Anterior cingulate cortex (tissue), 58 donors: ENCODE measurements at places on chromosomes 11 and 22.

- no peak for DNase-seq
Measured at GRCh38 chr11:20114588-20114987, 45.7 kb downstream of the DBX1 start.

GRCh38 chr11:44630511-44631210, 65.2 kb downstream of the CD82 start:
- DNase-seq, result no peak

DNA sequence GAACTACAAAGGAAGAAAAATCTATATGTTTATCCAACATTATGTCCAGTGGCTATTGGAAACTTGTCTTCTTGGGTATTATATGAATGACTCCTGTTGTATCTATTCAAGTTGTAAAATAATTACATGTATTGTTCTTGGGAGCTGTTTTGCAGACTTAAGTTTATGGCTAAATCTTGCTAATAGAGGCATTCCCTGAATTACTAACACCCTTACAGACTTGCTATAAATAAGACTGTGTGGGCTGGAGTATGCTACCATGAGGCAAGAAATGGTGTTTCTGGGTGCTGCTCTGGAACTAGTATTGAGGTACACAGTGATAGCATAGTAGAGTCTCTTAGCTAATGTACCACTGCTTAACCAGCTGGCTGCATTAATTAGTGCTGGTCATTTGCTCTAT, 155.1 kb downstream of the HIPK3 start:
- DNase-seq, result no peak

- DNase-seq, result no peak
Measured at GRCh38 chr22:46108564-46109473, 41.5 kb upstream of the PPARA start.

DNA sequence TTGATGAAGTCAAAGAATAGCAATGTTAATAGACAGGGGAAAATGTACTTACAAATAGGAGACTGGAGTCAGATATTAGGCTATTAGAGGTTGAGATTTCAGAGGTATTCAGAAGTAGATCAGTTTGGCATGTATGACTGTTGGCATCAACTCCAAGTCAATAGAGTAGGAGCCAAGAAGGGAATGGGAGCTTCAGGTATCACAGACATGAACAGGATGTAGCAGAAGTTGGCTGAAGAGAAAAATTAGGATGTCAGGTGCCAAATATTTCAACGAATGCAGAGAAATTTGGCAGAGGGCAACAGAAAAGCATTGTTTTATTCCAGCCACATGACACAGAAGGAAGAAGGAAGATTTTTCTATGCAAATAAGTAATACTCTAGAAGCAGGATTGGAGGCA, 69.7 kb downstream of the GLYATL1 start:
- no peak for DNase-seq

DNA sequence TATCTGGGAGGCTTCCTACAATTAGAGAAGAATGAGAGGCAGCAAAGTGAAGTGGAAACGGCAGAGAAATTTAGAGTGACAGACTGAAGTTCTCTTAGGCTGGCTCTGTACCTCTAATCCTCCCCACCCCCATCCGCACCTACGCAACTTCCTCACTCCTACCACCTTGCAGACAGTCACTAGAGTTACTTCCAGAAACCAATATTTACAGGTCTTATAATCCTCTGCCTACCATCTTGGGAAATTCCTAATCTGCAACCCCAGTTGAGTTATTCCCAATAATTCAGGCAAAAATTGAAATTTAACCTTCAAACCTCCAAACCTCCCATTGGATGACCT, 71.7 kb downstream of the PAK1 start:
- no peak for DNase-seq

DNA sequence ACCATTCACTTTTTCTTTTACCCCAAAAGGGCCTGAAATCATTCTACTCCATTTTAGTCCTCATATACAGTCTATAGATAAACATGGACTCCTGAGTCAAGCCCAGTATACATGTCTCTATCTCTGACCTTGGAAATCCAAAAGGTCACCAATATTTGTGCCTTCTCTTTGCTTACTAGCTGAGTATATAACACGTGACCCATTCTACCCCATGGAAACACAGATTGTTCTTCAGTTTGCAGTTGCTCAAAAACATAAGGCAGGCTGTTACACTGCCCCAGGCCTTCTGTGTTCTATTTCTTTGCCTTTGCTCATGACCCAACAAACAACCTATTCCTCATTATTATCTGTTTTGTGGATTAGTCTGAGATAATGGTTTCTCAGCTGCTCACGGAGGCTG, 5.8 kb downstream of the NRIP3 start:
- DNase-seq, result no peak

DNA sequence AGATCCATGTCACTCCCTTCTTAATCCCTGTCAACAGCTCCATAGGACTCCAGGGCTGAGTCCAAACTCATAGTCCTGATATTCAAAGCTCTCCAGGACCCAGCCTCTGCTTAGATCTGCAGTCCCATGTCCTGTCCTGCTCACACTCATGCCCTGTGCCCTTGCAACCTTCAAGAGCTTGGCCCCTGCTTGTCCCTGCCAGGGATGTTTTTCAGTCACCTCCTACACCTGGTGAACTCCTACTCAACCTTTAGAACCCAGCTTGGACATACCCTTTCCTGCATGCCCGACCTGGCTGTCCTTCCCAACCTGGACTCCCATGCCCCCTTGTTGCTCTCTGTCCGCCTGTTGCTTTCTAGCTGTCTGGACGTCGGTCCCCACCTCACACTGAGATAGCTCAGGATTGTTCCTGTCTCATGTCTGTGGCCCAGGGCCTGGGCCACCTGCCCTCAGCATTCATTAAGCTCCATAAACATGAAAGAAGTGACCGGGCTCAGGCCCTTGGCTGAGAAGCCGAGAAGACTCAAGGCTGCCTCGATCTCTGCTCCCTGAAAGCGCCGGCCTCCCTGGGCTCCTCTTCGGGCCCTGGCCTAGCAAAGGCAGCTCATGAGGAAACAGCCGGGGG, 48.8 kb upstream of the RTL6 start:
- no peak for DNase-seq

DNA sequence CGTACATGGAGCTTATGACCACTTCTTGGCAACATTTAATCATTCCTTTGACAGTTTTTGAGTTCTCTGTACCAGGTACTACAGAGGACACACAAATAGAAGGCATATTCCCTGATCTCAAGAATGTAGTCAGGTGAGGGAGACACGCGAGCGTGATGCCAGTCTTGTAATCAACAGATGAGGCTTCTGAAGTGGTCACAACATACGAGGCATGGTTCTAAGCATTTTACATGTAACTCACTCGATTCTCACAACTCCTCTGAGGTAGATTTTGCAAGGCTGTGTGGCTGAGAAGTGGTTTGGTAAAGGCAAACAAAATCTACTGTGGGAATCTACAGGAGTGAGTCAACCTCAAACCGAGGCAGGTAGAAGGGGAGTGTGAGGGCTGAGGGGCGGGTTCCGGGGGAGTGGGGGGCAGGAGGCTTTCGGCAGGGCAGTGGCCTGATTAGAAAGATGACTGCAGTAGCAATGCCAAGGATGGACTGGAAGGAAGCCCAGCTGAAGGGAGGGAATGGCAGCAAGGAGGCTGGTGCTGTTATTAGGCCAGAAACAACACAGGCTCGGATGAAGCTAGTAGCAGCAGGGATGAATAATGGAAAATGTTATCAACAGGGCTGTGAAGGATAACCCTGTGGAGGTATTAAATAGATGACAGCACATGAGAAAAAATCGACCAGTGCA, 63.8 kb downstream of the ST14 start:
- DNase-seq, result no peak

DNA sequence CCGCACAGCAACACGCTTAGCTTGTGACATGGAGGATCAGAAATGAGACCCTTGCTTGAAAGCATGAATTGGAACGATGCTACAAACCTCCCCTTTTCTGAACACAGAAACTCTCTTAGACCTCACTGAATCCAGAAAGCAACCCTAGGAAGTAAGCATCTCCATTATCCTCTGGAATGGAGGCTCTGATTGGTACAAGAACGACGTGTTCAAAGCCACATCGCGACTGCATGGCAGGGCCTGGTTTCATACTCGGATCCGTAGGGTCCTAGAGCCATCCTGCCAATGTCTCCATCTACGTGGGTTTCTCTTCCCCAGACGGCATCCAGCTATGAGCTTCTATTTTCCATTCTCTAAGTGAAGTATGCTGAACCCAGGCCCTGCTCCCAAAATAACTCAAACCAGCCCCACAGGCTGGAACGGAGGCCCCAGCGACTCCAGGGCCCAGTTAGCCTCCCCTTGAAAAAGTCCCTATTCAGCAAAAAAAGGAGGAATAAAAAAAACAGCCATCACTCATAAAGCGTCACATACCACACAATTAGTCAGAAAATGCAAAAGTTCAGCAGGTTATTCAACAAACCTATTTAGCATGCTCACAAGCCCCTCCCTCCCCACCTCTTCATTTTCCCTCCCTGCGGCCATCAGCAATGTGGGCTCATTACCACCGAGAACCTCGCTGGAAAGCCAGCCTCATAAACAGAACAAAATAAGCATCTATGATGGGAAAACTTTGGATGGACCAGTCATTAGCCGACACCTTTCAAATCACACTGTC, 7.1 kb upstream of the MN1 start:
- DNase-seq, result no peak

- DNase-seq, result no peak
Measured at GRCh38 chr22:20244250-20244648, 23.9 kb downstream of the RTN4R start.

GRCh38 chr22:35841907-35842518, 124.3 kb downstream of the APOL5 start:
- no peak for DNase-seq

DNA sequence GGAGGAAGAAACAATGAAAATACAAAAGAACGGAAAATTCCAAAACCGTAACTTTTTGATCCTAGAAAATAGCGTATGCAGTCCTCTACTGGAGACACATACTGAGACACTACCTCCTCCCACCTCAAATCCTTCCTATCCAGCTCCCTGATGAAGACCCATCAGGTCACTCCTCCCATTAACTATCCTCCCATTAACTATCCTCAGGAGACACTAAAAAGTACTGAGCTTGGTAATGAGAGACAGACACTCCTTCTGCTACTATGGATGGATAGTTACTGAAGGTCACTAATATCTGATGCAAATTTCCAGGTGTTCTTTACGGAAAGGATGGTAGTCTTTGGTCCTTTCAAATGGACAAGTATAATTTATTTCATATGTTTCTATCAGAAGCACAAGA, 237.5 kb upstream of the BLID start:
- no peak for DNase-seq

DNA sequence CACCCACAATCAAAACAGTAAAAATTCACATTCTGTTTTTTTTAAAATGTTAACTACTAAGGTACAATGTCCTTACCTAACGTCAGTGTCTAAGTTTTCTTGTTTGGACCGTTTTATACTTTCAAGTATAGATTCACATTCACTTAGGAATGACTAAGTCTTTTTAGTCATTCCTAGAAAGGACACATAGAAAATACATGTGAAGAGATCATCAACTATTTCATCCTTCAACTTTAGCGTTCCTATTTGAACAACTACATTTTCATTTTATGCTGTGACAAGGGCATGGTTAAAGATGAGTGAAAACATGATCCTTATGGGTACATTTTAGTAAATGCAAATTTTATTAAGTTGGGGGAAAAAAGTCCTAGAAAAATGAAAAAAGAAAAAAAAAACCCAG, 62.8 kb downstream of the DDX10 start:
- DNase-seq, result no peak

DNA sequence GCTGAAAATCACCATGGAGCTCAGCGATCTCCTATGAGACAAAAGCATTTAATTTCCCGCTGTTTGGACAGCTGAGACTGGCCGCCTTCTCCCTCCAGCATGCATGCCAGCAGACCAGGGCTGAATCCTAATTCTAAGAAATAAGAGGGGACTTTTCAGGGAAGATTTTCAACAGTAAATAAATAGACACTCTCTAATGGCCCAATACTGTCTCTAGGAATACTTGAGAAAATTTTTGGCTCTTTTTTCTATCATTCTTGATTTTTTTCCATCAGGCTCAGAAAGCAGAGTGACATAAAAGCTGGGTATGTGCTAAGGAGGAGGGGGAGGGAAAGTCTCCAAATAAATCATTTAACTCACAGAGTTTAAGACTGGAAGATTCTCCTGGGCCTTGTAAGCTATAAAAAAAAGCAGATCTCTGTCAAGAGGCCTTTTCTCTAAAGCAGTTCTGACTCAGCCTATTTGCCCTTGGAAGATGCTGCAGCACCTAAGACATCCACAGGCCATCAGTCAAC, 17.6 kb upstream of the SPON1 start:
- no peak for DNase-seq

DNA sequence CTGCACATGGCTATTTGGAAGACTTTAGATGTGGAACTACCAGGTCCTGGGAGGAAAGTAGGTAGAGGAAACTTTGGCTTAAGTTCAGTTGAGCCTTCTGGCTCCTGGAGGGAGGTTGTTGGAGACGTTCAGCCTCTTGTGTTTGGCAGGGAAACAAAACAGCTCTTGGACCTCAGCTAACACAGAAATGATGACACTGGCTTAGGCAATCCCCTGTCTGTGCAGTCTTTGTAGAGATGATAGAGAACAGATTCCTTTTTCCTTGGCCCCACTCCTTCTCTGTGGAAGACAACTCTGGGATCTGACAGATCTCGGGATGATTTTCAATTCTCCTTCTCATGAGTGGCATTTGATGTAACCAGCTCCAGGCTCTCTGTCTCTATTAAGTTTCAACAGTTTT, 428.5 kb downstream of the TMEM135 start:
- DNase-seq, result no peak

GRCh38 chr22:19800761-19801244, 40.2 kb downstream of the TBX1 start:
- DNase-seq, result no peak

DNA sequence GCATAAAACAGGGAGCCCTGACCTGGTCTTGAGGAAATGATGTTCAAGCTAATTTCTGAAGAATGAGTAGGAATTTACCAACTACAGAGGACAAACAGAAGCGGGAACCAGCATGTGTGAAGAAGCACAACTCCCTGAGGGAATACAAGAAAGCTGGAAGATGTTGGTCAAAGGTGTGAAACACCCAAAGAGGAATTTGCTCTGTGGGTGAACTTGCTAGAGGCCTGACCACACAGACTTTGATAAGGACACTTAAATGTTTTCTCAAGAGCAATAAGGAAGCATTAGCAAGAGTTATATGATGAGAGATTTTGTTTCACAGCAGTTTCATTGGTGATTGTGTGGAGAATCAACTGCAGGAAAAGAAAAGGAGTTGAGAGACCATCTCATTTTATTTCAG, 17.6 kb downstream of the SLC5A12 start:
- no peak for DNase-seq

GRCh38 chr11:18080451-18080850, 25.4 kb downstream of the SAAL1 start:
- DNase-seq, result no peak

- DNase-seq, result no peak
Measured at GRCh38 chr11:64764040-64764611, 4.4 kb upstream of the PYGM start.

DNA sequence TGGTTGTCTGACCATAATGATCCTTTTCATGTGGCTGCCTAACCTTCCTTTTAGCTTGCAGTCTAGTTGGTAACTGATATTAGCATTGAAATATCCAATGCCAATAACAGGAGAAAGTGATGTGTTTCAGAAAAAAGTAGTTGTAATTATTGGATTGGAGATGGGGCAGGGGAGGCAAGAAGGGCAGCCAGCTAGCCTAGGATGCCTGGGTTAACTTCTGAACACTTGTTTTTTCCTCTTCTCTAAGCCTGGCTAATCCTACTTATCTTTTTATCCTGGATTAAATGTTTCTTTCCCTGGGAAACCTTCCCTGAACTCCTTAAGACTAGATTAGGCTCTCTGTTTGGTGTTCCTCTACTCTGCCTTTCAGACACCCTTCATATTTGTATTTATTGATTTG, 380.2 kb downstream of the TMEM135 start:
- no peak for DNase-seq

- DNase-seq, result no peak
Measured at GRCh38 chr11:78223320-78223954, 34.7 kb downstream of the USP35 start.

GRCh38 chr11:38553148-38553547, 1955.1 kb upstream of the RAG2 start:
- DNase-seq, result no peak
